Pancreas (tissue), 10 donors: ENCODE measurements at places on chromosomes 4 and X. TPM values are rescaled to one million over a fixed set of nuclear protein-coding genes. Genes with fewer than 3 reads are reported as not detected.

The CD40LG gene
- 0.09 TPM for total RNA-seq

The PRR27 gene
- total RNA-seq, result not detected

The MAP7D2 gene
- 0.75 TPM for total RNA-seq

GRCh38 chr4:141140391-141141200 lies 7.3 kb upstream of the RNF150 start:
- H3K27ac ChIP-seq, result no peak overlapping the region
- no peaks in the 10 kb centered on the region for H3K4me1 ChIP-seq
- no peaks in the 10 kb centered on the region for H3K27me3 ChIP-seq
- H3K4me3 ChIP-seq, result no peak overlapping the region
- no peak for DNase-seq

- H3K36me3 ChIP-seq, result no peaks in the 10 kb centered on the region
- H3K27ac ChIP-seq, result no peak overlapping the region
- DNase-seq, result no peak
- no peaks in the 10 kb centered on the region for H3K27me3 ChIP-seq
These were observed 178.6 kb downstream of the NAA11 start for GRCh38 chr4:79147251-79147650.

- DNase-seq, result no peak
- H3K27ac ChIP-seq, result no peak overlapping the region
- H3K4me1 ChIP-seq, result no peaks in the 10 kb centered on the region
- H3K4me3 ChIP-seq, result no peak overlapping the region
- no peaks in the 10 kb centered on the region for H3K36me3 ChIP-seq
These were observed 425.6 kb downstream of the PCDH18 start for GRCh38 chr4:137106733-137107132.

DNA sequence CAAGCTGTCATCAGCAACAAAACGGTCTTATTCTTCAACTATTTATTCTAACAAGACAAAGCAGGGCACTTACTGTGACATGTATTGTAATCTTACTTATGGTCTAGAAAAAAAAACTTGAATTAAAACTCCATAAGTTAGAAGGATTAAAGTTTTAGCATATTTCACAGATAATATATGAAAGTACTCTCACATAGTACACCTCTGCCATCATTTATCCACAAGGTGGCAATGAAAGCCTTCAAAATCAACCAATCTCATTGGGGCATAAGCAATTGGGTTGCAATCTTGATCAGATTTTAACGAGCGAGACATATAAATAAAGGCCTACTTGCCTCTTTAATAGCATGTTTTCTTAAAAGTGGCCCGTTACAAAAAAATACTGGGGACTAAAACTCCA lies 1382.9 kb downstream of the FAM133A start:
- no peak overlapping the region for H3K4me3 ChIP-seq
- H3K27ac ChIP-seq, result no peak overlapping the region
- no peaks in the 10 kb centered on the region for H3K27me3 ChIP-seq
- DNase-seq, result no peak
- no peaks in the 10 kb centered on the region for H3K36me3 ChIP-seq

DNA sequence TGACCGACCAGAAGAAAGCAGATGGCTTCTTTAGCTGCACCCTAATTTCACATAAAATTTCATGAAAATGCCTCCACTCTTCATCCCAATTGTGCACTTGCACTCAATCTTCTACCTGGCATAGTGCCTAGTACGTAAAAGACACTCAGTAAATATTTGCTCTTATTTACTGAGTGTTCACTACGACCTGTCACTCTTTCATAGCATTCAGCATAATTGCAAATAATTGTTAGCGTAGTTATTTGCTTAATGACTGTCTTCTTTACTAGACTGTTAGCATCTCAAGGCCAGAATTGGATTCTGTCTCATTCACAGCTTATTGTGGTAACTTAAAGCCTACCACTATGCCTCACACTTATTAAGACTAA lies 130.2 kb downstream of the ENOX2 start:
- no peak overlapping the region for H3K27ac ChIP-seq
- no peaks in the 10 kb centered on the region for H3K36me3 ChIP-seq
- no peaks in the 10 kb centered on the region for H3K27me3 ChIP-seq

GRCh38 chr4:177242651-177243286 lies 66.9 kb upstream of the NEIL3 start:
- no peak overlapping the region for H3K27ac ChIP-seq
- no peaks in the 10 kb centered on the region for H3K36me3 ChIP-seq
- H3K4me1 ChIP-seq, result no peaks in the 10 kb centered on the region
- no peak for DNase-seq

- H3K4me3 ChIP-seq, result no peak overlapping the region
- H3K36me3 ChIP-seq, result no peaks in the 10 kb centered on the region
- DNase-seq, result no peak
- no peaks in the 10 kb centered on the region for H3K4me1 ChIP-seq
- no peak overlapping the region for H3K27ac ChIP-seq
These were observed 39.8 kb downstream of the XIAP start for GRCh38 chrX:123899701-123900100.

- no peak for DNase-seq
- H3K27ac ChIP-seq, result no peak overlapping the region
- H3K4me1 ChIP-seq, result no peaks in the 10 kb centered on the region
- H3K27me3 ChIP-seq, result no peaks in the 10 kb centered on the region
- no peak overlapping the region for H3K4me3 ChIP-seq
- peaks cover 68% of the 10 kb centered on the region for H3K36me3 ChIP-seq
These were observed 10.2 kb downstream of the GRSF1 start for GRCh38 chr4:70829492-70829891.

DNA sequence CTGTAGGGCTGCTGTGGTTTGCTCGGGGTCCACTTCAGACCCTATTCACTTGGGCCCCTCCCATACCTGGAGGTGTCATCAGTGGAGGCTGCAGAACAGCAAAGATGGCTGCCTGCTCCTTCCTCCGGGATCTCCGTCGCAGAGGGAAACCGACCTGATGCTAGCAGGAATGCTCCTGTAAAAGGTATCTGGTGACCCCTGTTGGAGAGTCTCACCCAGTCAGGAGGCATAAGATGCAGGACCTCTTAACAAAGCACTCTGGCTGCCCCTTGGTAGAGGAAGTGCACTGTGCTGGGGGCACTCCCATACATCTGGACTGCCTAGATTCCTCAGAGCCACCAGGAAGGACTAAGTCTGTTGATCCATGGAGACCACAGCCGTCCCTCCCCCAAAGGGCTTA lies 296.9 kb downstream of the GRID2 start:
- no peak overlapping the region for H3K4me3 ChIP-seq
- no peak for DNase-seq
- no peaks in the 10 kb centered on the region for H3K4me1 ChIP-seq
- no peaks in the 10 kb centered on the region for H3K27me3 ChIP-seq
- H3K36me3 ChIP-seq, result no peaks in the 10 kb centered on the region
- no peak overlapping the region for H3K27ac ChIP-seq
